ENCODE measurements at places on chromosomes 1 and 21.

- no peak for DNase-seq
Observed at GRCh38 chr1:26363549-26364448, 8.8 kb downstream of the ZNF683 start.

DNA sequence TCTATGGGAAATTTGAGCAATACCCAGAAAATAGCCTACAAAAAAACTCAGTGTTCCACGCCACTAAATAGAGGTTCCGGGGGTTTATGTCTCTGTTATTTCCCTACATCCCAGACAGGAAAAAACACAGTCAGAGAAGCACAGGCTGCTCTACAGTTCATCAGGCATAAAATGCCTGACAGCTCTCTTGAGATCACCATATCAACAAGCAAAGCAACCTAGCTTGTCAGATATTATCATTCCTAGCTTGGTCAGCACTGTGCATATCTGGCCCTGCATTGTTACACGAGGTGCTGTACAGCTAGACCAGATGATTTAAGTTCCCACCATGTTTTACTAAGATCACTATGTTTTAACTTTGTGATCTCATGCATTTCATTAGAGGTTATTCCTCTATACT is 172.6 kb downstream of the PTPRC start:
- DNase-seq, result no peak

- no peak for DNase-seq
Observed at GRCh38 chr1:66050123-66050522, 257.4 kb downstream of the PDE4B start.

DNA sequence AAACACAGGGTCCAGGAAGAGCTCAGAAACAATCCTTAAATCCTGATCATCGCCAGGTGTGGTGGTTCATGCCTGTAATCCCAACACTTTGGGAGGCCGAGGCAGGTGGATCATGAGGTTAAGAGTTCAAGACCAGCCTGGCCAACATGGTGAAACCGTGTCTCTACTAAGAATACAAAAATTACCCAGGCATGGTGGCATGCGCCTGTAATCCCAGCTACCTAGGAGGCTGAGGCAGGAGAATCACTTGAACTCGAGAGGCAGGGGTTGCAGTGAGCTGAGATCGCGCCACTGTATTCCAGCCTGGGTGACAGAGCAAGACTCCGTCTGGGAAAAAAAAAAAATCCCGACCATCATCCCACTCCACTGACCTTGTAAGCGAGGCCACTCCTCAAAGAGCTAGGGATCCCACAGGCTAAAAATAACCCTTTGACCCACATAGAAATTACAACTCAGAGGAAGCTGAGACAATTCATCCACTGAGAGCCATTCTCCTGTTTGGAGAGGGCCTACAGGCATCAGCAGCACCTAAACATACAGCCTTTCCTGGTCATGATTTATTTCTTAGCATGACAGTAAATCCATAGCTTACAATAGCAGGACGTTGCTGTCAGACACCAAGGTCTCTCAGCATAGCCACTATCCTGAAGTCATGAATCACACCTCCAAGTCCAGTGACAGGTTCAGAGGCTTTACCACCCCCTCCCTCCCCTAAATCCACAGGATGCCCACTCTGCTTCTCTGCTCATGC is 66.7 kb downstream of the TGFBR3 start:
- DNase-seq, result no peak

DNA sequence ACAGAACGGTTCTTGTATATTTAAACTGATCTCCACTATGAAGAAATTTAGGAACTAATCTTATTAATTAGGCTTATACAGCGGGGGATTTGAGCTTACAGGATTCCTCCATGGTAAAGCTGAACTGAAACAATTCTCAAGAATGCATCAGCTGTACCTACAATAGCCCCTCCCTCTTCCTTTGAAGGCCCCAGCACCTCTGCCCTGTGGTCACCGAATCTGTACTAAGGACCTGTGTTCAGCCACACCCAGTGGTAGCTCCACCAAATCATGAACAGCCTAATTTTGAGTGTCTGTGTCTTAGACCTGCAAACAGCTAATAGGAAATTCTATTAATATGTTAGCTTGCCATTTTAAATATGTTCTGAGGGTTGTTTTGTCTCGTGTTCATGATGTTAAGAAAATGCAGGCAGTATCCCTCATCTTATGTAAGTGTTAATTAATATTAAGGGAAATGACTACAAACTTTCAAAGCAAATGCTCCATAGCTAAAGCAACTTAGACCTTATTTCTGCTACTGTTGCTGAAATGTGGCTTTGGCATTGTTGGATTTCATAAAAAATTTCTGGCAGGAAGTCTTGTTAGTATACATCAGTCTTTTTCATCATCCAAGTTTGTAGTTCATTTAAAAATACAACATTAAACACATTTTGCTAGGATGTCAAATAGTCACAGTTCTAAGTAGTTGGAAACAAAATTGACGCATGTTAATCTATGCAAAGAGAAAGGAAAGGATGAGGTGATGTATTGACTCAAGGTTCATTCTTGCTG is 147.2 kb downstream of the NR5A2 start:
- no peak for DNase-seq

GRCh38 chr1:224433041-224433691 is 1.4 kb downstream of the WDR26 start:
- no peak for DNase-seq

DNA sequence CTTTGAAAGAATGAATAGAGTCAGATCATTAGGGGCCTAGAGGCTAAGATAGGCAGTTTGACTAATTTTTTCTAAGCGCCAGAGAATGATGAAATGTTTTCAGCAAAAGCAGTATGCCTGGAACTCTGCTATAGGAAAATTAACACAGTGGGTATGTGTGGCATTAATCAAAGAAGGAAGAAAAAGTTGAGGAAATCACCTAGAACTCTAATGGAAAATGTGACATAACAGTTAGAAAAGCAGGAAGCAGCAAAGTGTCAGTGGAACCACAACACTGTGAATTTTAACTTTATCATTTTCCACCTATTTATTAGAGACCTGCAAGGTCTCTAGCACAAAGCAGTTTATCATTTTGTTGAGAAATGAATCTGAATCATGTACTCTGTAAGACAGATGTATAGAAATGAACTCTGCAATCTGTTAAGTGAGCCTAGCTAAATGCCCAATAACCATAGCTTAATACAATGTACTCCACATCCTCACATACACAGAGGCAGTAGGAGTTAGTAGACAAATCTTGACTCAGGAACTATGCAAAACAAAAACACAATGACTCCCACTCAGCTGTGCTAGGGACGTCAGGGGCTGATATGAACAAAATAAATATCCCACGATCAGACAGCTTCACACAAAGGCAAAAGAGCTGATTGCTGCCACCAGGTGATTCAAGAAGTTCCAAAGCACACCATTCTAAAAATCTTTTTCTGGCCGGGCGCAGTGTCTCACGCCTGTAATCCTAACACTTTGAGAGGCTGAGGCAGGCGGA is 500.7 kb upstream of the NFIA start:
- DNase-seq, result no peak

- DNase-seq, result no peak
Observed at GRCh38 chr1:196515904-196516303, 92.3 kb downstream of the KCNT2 start.

DNA sequence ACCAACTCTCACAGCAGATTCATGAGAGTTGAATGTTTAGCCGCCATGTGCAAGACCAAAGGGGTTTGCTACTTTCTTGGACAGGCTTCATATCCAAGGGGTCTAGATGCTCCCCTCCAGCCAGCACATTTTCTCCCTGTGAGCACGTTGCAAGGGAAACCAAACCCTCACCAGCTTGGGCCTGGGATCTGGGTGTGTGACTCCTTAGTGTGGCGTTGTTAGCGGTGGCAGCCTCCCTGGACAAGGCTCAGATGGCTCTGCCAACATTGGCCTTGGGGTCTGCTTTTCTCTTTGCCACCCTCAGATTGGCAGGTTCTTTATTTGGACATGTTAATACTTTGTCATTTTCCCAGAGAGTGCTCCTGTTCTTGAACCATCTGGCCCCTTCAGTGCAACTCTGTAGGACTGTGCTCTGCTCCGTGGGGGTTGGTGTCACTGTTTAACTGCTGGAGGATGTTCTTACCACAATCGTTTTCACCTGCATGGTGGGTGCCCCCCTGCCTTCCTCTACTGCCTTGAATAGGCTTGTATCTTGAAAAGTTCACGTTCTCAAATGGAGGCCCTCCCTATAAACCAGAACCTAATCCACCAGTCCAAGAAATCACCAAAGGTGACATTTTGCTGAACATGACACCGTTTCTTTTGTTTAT is 13.4 kb downstream of the ABCG1 start:
- DNase-seq, result no peak

DNA sequence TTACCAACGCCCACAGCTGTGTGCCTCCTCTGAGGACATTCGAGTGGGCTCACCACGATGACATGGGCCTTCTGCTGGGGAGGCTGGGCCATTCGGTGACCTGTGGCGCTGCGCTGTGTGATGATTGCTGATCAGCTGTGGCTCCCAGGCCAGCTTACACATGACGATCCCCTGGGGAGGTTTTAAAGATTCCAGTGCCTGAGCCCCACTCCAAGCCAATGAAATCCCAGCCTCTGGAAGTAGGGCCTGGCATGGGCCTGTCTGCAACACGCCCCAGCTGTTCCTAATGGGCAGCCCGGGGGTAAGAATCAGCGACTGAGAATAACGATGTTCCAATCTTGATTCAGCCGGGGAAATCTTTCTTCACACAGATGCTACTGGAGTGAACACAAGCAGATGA is 153.7 kb downstream of the KCNJ6 start:
- no peak for DNase-seq

DNA sequence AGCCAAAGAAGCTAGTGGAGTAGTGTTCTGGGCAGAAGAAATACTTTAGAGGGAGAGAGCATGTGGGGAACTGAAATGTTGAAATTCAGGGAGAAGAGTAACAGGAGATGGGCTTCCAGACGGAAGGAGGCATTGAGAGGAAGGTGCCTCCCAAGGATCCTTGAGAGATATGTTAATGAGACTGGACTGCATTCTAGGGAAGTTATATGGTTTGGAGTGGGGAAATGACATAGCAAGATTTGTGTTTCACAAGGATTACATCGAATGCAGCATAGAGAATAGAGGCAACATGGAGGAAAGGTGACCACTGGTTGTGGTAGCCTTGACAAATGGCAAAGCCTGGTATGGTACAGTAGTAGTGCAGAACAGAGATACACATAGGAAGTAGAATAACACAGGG is 160.5 kb upstream of the HMCN1 start:
- no peak for DNase-seq

- peak; percentile 36 for DNase-seq
Observed at GRCh38 chr21:23452384-23453083, 2154.7 kb downstream of the MRPL39 start.

DNA sequence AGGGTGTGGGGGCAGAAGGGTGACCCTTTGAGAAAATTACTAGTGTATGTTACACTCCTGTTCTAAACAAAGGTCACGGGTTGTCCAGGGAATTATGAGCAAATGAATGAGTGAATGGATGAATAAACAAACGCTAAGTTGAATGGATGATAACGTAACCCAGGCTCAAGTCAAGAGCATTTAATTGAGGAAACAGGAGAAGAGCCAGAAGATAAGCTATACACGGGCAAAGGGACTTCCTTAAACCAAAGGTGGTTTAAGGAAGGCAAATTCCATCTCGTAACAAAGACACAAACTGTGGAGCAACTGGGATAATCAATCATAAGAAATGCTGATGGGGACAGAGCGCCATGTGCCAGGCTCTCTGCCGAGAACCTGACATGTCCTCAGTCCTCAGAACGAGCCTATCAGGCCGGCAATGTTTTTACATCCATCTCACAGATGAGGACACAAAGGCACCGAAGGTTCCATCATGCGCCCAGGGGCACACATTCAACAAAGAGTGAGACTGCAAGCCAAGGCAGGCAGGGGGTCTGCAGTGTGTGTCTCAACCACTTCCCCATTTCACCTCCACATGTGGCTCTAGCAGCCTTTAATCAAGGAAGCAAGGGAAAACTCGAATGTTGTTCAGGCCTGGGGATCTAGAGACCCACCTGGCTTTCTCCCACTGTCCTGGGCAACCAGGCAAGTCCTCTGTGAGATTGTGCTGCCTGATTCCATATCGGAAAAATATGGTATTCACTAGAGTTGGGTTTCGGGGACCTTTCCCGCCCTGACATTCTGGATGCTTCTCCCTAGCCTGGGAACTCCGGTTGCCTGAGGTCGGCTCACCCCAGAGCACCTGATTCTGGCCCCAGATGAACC is 126.8 kb upstream of the EDN2 start:
- no peak for DNase-seq

DNA sequence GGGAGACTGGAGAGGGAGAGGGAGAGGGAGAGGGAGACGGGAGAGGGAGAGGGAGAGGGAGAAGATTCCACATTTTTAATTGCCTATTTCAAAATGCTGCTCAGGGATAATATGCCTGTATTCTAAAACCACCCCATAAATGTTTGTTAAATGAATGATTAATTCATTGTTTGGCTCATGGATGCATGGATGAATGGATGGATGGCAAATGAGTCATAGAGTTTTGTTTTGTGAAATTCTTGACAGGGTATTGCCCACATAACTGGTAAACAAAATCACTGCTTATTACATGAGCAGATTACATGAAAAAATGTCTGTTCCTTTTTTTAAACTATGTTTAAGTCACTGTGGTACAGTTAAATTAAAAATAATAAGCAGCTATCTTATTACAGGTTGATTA is 220.4 kb downstream of the ZP4 start:
- DNase-seq, result no peak

DNA sequence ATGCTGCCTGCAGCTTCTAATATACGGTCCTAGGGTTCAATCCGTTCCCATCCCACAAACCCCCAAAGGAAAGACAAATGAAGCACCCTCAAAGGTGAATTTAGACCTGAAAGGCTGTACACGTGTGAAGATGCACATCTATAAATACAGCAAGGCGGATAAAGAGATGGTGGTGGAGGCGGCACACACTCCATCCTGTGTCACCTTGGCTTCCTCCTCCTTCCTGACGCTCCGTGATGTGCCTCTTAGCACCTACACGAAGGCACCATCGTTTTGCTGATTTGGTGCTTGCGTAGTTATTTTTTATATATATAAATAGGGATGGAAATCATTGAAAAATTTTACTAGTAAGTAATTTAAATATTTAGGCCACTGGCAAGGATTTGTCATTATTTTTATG is 359.4 kb downstream of the NPHP4 start:
- no peak for DNase-seq

- DNase-seq, result no peak
Observed at GRCh38 chr1:220363196-220363837, 91.1 kb upstream of the RAB3GAP2 start.

GRCh38 chr21:16572032-16572431 is 842.2 kb downstream of the USP25 start:
- DNase-seq, result no peak
